ENCODE measurements at places on chromosomes 5 and 9.

GRCh38 chr5:171577042-171577758 is 157.8 kb downstream of the FGF18 start:
- no peak for DNase-seq

- no peak for DNase-seq
Measured at GRCh38 chr9:8633784-8634183, 834.2 kb upstream of the DMAC1 start.

- peak; percentile 33 for DNase-seq
Measured at GRCh38 chr9:95645992-95646391, 129.2 kb upstream of the PTCH1 start.

GRCh38 chr5:168234133-168234532 is 57.3 kb upstream of the WWC1 start:
- no peak for DNase-seq

GRCh38 chr9:68719847-68720246 is 14.8 kb downstream of the PIP5K1B start:
- no peak for DNase-seq

DNA sequence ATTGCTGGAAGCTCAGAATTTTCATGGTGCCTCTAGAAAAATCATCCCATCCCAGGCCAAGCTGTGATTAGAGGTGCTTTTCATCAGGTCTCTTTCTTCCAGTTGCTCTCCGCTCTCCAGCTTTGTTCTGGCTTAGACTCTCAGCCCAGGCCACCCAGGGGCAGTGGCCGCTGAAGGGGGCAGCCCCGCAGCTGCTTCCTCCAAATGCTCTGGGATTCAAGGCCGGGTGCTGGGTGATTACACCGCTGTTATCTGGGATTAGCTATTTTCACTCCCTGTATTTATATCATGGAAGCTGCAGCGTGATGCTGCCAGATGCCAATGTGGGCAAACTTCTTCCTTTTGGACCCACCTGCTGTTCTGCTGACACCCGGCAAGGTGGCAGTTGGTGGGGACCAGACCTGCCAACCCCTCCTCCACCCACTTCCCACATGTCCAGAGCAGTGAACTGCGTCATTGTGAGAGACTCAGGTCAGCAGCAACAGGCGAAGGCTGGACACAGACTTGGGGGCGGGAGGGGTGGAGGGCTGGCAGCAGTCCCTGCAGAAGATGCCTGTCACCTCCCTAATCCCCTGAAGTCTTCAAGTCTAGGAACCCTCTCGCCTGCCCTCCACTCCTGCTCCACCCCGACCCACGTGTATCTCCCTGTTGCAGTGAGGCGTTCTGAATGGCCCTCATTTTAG is 33.9 kb upstream of the NKX2-5 start:
- no peak for DNase-seq

DNA sequence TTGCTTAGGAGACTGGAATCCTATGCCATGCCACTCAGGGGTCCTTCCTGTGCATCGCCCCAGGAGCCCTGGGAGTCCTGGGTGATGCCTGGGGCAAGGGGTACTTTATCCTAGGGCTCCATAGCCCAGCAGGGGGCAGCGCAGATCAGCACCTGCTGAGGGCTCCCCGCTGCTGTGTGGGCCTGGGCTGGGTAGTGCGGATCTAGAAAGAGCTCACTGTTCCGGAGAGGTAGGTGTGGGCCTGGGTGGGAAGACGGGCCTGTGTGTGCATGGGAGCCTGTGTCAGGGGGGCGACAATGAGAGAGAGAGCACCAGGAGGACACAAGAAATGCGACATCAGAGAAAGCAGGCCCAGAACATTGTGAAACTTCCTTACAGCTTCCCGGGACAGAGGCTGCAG is 11.4 kb upstream of the DAB2IP start:
- peak; percentile 59 for DNase-seq

DNA sequence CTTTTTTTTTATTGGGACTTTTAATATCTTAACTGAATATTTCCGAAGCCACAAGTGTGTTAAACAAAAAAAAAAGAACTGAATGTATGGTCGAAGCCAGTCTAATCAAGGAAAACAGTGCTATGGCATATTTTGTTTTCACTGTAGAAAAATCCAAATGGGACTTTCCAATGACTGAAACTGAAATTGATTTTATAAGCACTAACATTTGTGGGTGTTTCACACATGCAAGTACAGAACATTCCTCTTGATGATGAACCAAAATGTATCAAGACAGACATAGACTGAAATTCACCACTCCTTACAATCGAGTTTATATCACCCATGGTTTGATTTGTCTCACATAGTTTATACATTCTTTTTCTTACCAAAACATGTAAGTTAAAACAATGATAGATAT is 1026.8 kb downstream of the CDH18 start:
- DNase-seq = no peak

GRCh38 chr9:114008667-114009410 is 69.3 kb downstream of the AMBP start:
- no peak for DNase-seq

GRCh38 chr5:92674321-92674720 is 906.7 kb downstream of the NR2F1-AS1 start:
- DNase-seq = no peak
